ENCODE measurements at places on chromosomes 3 and 15.

GRCh38 chr3:23748398-23749110 lies 57.2 kb upstream of the UBE2E1 start:
- no peak for DNase-seq

GRCh38 chr3:156300371-156300770 lies 180.0 kb downstream of the KCNAB1 start:
- no peak for DNase-seq

GRCh38 chr15:74421302-74422245 lies 12.2 kb downstream of the SEMA7A start:
- no peak for DNase-seq

- no peak for DNase-seq
Measured at GRCh38 chr3:152229692-152230091, 39.0 kb upstream of the MBNL1 start.

GRCh38 chr3:126402178-126402577 lies 7.5 kb downstream of the CFAP100 start:
- no peak for DNase-seq

DNA sequence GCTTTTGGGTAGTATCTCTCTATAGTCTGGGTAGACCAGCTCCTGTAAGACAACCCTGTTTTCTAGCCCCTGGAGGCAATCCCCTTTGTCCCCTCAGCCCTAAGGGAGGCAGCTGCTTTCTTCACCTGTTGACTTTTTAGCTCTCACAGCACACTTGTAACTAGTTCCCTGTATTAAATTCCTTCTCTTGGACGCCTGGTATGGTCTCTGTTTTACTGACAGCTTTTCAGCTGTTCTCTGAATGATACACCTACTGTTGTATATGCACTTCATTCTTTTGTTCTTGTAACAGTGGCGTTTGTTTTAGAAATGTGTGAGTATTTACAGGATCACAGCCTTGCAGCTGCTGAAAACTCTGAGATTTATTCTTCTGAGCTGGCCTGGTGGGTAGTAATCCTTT lies 413.0 kb upstream of the RBMS3 start:
- no peak for DNase-seq

DNA sequence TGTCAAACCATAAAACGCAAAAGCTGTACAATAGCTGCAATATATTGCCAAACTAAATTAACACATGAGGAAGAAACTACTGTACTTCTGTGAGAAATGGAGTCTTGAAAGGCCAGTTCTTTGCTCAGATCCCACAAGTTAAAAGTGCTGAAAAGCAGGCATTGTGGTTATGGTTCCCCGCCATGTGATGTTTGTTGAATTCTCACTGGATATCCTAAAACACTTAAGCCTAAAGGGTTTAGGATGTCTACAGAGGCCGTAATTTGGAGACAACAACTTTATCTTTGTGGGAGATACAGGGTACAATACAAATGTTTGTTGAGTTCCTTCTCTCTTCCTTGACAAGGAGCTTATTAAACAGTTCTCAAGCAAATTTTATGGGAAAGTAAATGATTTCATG lies 53.2 kb downstream of the TMEM212 start:
- DNase-seq, result no peak

GRCh38 chr3:9129365-9129764 lies 120.1 kb downstream of the SRGAP3 start:
- no peak for DNase-seq

Data from stimulated activated CD4-positive, alpha-beta T cell treated with anti-CD3 and anti-CD28 coated beads, Interleukin-4, amount 100 ng/mL, for 48 hours (primary cell).